ENCODE measurements at places on chromosomes 4 and X.

GRCh38 chr4:169773889-169774288 lies 16.1 kb upstream of the HPF1 start:
- no peak for DNase-seq

GRCh38 chrX:30597216-30598012 lies 19.8 kb upstream of the TASL start:
- DNase-seq: no peak

GRCh38 chrX:38561126-38561868 lies at the start of gene TSPAN7:
Gene TSPAN7, plus strand, starts transcription at chrX:38561542. Its CDS starts 5 bp downstream, at chrX:38561547.
- peak; percentile 76 for DNase-seq

DNA sequence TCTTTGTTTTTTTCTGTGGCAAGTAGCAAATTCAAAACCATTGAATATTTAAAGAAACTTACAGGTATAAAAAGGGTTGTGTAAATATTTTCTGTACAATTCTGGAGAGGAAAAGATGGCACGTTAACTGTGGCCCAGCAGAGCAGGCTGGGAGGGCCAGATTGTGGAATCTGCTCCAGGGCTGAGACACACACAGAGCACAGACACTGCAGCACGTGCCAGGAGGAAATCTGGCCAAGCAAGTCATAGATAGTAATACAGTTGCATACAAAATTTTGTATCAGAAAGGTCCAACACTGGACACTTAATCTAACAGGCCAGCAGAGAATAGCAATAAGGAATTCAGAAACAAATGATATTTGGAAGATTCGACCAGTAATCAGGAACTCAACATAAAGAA lies 763.7 kb downstream of the PDHA2 start:
- DNase-seq: no peak

GRCh38 chr4:39714166-39714565 lies 16.2 kb downstream of the UBE2K start:
- no peak for DNase-seq

GRCh38 chrX:96843566-96843965 lies 40.1 kb upstream of the RPA4 start:
- no peak for DNase-seq

DNA sequence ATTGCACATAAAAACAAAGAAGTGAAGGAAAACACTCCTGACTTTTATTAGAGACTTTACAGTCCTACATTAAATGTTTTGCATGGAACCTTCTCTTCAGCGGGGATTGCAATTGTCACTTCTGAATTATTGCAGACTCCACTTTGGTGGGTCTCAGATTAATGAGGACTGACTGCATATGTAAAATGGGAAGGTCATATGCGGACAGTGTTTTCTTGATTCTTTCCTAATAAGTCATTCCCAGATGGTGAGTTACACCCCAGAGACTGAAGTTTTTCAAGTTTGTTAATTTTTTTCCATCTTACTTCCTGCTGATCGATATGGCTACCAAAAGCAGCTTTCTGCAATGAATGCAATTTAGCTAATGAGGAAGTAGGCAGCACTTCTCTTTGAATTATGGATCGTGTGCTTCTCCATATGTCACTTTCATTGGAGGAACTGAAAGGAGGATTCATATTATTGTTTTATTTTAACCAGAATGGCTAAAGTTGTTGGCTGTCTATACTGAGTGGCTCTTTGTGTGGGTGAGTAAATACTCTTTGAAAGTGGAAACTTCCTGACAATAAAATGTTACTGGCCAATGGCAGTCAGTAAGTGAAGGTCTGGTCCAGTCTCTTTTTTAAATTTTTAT lies 119.3 kb upstream of the CLNK start:
- no peak for DNase-seq

- DNase-seq: no peak
Measured at GRCh38 chrX:19193565-19193964, 71.3 kb upstream of the ADGRG2 start.

- no peak for DNase-seq
Measured at GRCh38 chrX:81336455-81337152, 134.7 kb downstream of the SH3BGRL start.

DNA sequence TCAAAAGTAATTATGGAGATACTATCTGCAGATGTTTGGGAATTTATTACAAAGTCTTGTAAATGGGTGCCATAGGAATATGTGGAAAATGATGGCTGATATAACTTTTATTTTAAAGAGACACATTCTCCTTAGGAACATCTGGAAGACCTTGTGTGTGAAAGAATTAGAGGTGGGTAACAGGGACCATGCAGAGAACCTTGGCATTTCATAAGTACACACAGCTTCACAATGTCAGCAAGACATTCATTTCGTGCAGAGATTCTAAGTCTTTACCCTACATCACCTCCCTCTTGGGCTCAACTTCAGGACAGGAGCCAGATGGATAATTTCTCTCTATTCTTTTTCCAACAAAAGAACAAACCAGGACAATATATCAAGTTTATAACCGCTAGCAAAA lies 458.1 kb upstream of the INTU start:
- DNase-seq: no peak
